ENCODE measurements at places on chromosomes 4 and X. TPM values are rescaled to one million over a fixed set of nuclear protein-coding genes. Genes with fewer than 3 reads are reported as not detected.

GRCh38 chr4:58166490-58166889, 1056.3 kb upstream of the IGFBP7 start:
- no peak for DNase-seq

GRCh38 chrX:119734897-119735339, 23.5 kb upstream of the SOWAHD start:
- no peak for DNase-seq

GRCh38 chrX:132033166-132033565, 10.1 kb downstream of the STK26 start:
- no peak for DNase-seq

- DNase-seq, result no peak
Measured at GRCh38 chr4:138494116-138494515, 252.0 kb upstream of the SLC7A11 start.

DNA sequence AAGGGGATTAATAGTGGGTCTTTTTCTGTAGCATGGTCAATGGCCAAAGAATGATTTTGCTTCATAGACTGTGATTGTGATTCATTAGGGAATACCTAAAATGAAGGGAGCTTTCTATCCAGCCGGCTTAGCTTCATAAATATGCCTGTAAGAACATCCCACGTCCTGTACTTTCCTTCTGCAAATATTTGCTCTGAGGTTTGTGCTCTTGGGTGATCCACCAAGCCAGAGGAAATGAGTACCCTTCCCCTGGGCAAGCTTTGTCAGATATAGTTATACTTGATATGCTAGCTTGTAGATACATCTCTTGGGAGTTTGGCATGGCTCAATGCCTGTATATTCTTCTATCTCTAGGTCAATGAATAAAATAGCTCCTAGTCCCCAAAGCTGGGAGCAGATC, 28.2 kb upstream of the SPARCL1 start:
- no peak for DNase-seq

DNA sequence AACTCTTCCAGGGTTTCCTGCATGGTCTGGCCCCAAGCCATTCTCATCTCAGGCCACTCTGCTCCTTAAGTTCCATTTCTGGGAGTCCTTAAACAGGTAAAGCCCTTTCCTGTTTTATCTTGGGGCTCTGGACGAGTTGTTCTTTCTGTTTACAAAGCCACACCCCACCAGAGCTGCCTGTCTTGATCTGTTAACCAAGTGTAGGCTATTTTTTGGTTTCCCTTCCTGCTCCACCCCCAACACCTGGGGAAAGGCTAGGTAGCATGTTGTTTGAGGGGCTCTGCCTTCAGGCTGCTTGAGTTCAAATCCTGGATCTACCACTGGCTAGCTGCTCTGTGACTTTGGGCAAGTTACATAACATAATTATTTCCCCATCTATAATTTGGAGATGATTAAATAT, 40.0 kb downstream of the ERVMER34-1 start:
- DNase-seq, result peak; percentile 27

Gene SRPK3
- not detected for polyA plus RNA-seq

GRCh38 chr4:106305435-106306055, 10.5 kb downstream of the TBCK start:
- no peak for DNase-seq

- DNase-seq, result no peak
Measured at GRCh38 chr4:44186850-44187246, 261.8 kb downstream of the KCTD8 start.

Gene PABPC1L2B
- polyA plus RNA-seq, result not detected

Gene SSX3
- polyA plus RNA-seq, result not detected

GRCh38 chr4:18034099-18034498, 12.5 kb upstream of the LCORL start:
- DNase-seq, result no peak

DNA sequence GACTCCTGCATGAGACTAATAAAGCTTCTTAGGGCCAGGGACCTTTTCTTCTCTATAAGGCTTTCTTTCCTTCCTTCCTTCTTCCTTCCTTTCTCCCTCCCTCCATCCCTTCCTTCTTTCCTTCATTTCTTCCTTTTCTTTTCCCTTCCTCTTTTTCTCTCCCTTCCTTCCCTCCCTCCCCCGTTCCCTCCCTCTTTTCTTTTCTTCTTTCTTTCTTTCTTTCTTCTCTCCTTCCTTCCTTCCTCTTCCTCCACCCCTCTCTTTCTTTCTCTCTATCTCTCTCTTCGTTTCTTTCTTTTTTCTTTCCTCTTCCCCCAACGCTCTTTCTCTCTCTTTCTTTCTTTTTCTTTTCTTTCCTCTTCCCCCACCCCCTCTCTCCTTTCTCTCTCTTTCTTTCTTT, 2.5 kb upstream of the MAGEB17 start:
- DNase-seq, result no peak

DNA sequence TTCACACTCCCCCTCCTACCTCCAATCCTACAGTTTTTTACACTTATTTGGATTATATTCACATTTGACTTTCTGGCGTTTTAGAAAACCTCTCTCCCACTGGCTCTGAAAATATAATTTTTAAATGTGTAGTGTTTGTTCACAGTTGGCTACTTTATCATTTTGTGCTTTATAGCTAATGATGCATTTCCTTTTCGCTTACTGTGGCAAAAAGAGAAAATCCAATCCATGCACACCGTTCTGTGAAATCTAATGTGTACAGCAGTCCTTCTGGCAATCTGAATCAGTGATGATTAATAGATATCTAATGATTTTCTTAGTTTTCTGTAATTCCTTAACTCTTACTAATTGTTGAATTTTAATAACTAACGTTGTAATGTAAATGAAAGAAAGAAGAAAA, 271.5 kb downstream of the ARAP2 start:
- no peak for DNase-seq

- no peak for DNase-seq
Measured at GRCh38 chr4:120867506-120867905, 55.0 kb downstream of the PRDM5 start.

DNA sequence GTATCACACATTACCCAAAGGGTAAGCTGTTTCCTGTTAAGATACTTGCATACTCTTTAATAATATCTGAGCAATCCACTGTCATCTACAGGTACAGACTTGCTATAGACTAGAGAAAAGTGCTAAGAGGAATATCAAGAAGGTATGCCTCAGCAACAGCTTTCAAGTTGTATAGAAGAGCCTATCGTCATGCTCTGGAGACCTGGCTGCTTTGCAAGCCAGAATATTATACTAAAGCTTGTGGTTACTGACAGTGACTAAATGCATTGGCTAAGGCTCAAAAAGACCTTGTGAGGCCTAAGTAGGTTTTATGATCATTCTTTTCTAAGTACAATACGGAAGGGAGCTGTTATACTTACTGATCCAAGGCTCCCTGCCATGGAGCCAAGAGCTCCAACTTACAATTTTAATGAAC, 11.3 kb downstream of the LAMP2 start:
- peak; percentile 32 for DNase-seq

DNA sequence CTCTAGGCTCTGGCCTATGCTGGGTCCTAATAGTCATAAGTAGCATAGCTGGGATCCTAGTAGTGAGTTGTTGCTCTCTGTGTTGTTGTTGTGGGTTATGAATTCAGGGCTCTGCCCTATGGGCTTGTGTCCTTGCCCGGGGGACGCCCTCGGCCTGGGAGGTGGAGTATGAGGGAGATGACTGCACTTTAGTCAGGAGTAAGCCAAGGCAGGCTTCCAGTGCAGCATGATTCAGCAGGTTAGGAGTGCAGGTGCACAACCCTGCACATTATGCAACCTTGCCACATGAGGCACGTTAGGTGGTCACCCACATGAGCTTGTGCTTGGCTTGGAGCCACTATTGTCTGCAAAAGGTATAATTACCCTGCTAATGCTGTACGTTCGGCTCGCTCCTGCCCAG, 58.4 kb upstream of the CCDC149 start:
- DNase-seq, result no peak

DNA sequence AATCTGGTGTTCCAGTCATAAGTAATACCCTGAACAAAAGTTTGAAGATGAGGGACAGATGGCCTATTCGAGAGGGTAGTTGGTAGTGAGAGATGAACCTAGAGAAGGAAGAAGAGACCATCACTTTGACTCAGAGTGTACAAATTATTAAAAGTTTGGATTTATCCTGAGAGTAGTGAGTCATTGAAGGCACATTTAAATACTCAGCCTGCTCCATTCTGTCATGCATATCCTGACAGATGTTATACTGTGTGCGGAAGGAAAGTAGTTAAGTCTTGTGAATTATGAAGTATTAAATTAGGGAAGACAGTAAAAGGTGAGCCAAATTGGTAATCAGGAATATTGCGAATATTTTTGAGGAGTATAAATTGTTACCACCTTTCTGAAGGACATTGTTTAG, 93.1 kb downstream of the KLHL34 start:
- no peak for DNase-seq

DNA sequence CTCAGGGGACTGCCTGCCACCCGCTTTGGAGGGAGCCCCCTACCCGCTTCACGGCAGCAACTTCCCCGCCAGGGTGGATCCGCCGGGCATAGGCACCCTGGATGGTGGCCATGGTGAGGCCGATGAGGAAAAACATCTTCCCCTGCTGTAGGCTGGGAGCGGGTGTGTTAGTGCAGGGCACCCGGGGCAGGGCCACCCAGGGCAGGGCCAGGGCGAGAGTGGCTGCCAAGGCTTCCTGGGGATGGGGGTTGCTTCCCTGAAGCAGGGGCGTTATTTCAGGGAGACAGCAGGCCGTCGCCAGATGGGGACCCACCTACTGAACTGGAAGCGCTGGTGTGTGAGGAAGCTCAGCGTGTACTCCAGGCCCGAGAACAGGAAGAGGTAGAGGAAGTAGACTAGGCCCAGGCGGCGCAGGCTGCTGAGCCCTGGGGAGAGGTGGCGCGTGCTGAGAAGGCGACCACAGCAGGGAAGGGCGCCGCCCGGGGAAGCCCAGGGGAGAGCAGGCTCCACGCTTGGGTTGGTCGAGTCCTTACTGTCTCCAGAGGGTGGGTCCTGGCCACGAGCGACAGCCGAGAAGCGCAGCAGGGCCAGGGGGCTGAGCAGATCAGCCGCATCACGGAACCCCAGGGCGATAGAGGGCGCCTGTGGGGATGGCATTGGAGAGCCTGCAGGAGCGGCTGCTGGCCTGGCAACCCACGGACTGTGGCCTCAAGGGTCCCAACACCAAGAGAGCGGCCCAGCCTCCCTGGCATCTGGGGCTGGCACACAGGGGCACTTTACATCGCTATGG, 31.5 kb downstream of the NOP14 start:
- peak; percentile 93 for DNase-seq

Gene CSN1S1
- not detected for polyA plus RNA-seq

DNA sequence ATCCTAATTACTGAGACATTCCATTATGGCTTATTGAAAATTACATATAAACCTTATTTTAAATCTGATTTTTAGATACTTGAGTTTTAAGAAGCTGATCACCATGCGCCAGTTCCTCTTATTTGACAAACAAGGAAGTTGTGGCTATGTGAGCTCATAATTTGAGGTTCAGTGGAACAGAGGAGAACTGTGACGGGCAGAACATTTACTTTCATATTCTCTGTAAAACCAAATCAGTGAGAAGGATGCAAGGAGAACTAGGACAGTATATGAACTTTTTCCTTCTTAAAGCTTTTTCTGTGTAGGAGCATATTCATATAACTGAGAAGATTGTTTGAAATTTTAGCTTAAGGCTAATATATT, 25.3 kb downstream of the STIM2 start:
- DNase-seq, result peak; percentile 87

DNA sequence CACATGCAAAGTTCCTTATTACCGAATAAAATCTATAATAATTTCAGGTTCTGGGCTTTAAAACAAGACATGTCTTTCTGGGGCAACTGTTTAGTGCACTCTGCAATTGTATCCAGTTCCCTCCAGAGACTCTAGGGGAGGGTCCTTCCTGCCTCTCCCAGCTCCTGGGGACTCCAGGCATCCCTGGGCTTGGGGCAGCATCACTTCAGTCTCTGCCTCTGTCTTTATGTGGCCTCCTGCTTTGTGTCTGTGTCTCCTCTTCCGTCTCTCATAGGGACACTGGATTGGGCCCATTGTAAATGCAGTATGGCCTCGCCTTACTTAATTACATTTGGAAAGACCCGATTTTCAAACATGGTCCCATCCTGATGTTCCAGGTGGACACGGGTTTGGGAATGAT, 10.9 kb upstream of the ASMTL start:
- no peak for DNase-seq

GRCh38 chrX:39063037-39063436, 261.8 kb downstream of the MID1IP1 start:
- DNase-seq, result no peak

- DNase-seq, result no peak
Measured at GRCh38 chr4:174173360-174173759, 110.1 kb downstream of the FBXO8 start.
